ENCODE measurements at places on chromosomes 7 and 10. TPM values are rescaled to one million over a fixed set of nuclear protein-coding genes. Genes with fewer than 3 reads are reported as not detected.

The ITPRID1 gene
- total RNA-seq: 0.23 TPM

The FAM25G gene
- total RNA-seq: not detected

The C10orf62 gene
- total RNA-seq: 0.23 TPM

The AOC1 gene
- not detected for total RNA-seq

The ORC5 gene
- total RNA-seq: 48.0 TPM

The ACBD7 gene
- 54.2 TPM for total RNA-seq

The EXOC4 gene
- 128 TPM for total RNA-seq

The RNF133 gene
- 0.23 TPM for total RNA-seq

All from diencephalon (tissue), 1 donor.